ENCODE measurements at places on chromosomes 3 and 15. TPM values are rescaled to one million over a fixed set of nuclear protein-coding genes. Genes with fewer than 3 reads are reported as not detected.
A peak's percentile ranks its signal among the peaks of the same experiment; 100 is the strongest.

Gene UQCC5
- polyA plus RNA-seq, result 1.4 TPM

DNA sequence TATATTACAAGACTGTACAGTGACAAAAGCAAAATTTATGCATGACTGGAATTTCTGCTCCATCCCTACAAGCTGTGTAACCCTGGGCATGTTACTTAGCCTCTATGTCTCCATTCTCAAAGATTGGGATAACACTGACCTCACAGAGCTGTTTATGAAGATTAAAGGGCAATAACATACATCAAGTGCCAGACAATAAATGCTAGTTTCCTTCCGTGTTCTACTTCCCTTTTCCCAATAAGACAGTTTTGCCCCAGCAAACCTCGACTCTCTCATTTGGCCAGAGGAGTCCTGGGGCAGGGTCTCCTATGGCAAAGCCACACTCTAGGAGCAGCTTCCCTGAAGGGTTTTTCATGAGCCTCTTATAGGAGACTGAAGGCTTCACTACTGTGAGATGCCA, 7.5 kb downstream of the HEXA start:
- H3K4me3 ChIP-seq, result no peak overlapping the region
- H3K27ac ChIP-seq, result peak overlapping the region; percentile 47

DNA sequence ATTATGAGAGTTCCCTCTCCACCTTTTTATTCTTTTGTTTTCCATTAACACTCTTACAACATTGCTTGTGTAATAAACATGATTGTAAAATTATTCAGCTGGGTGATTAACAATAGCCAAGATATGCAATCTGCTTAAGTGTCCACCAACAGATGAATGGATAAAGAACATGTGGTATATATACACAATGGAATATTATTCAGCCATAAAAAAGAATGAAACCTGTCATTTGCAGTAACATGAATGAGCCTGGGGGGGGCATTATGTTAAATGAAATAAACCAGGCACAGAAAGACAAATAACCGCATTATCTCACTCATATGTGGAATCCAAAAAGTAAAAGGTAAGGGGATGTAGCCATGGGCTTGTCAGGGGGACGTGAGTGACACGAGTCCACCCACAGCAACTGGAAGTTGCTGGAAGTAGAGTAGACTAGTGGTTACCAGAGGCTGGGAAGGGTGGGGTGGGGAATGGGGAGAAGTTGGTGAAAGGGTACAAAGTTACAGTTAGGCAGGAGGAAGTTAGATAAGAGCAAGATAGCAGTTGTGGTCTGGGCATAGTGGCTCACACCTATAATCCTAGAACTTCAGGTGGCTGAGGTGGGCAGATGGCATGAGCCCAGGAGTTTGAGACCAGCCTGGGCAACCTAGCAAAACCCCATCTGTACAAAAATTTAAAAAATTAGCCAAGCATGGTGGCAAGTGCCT, 28.7 kb upstream of the CD47 start:
- no peak for DNase-seq
- no peak overlapping the region for H3K27ac ChIP-seq
- no peaks in the 10 kb centered on the region for H3K36me3 ChIP-seq
- H3K4me3 ChIP-seq, result no peak overlapping the region

DNA sequence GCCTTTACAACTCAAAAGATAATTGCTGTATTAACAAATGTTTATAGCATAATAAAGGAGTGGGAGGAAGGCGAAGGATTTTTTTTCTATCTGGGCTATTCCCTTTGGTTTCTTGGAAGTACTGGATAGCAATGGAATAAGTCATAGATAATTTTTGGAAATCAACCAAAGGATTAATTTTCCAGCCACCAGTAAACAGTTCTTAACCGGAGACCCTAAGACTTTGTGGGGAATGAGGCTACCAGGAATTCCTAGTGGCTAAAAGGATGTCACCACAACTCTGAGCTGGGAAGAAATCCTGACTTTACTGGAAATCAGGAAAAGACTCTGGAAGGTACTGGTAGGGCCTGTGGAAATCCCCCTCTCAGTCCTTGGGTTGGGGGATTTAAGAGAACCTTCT, 138.4 kb upstream of the RARB start:
- DNase-seq, result no peak
- H3K36me3 ChIP-seq, result no peaks in the 10 kb centered on the region
- H3K4me1 ChIP-seq, result no peaks in the 10 kb centered on the region

DNA sequence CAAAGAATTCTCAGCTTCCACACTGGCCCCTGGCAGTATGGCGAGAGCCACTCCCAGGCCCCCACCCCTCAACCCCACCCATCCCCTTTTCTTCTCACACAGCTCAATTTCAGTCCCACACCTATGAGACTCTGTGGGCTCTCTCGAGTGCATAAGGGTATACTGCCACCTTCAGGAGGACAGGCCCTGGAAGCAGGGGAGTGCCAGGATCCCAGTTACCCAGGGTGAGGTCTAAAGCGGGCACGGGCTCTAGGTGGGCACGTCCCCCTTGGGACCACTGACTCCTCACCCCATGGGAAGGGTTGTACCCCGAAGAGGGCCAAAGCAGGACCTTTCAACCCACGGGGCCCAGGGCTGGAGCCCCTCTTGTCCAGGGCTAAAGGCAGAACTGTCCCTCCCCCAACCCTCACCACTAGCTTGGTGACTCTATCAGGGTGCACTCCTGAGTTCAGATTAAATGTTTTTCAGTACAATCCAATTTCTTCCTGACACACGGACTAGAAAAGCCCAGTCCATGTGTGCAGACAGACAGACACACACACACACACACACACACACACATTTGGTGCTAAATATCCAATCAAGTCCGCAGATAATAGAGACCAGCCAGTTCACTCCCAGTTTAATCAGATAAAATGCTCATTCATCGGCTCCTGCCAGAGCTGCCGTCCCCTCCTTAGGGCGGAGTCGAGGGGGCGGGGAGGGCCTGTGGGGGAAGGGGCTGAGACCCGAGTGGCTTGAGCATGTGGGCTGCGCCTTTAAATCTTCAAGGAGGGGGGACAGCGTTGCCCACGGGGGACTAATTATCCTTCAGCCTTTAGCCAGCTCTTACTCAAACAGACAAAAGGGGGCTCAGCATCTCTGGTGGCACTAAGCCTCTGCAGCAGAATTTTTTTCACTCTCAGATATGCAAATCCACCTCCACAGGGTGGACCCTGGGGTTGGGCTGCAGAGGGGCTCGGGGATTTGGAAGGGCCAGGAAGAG, 59.3 kb downstream of the CYP11A1 start:
- DNase-seq, result no peak
- no peaks in the 10 kb centered on the region for H3K27me3 ChIP-seq
- H3K27ac ChIP-seq, result no peak overlapping the region
- no peak overlapping the region for H3K4me3 ChIP-seq

DNA sequence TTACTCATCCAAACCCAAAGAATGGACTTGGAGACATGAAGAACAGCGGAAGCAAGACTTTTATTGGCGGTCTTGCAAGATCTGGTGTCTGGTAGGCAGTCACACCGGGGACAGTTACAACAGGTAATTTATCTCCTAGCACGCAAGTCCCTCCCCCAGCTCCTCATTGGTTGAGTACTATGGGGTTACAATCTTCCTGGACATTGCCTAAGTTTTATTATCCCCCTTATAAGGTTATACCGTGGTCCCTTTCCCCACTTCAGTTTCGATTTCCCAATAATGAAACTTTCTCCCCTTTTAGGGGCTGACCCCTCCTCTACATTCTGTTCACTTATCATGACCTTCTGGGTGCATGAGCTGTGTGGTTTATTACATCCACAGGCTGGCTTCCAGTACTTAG, 18.7 kb downstream of the ARL8B start:
- peaks cover 11% of the 10 kb centered on the region for H3K36me3 ChIP-seq
- no peak overlapping the region for H3K4me3 ChIP-seq
- peak; percentile 41 for DNase-seq
- H3K4me1 ChIP-seq, result peaks cover 93% of the 10 kb centered on the region

- no peak overlapping the region for H3K4me3 ChIP-seq
- H3K4me1 ChIP-seq, result no peaks in the 10 kb centered on the region
- DNase-seq, result no peak
- no peaks in the 10 kb centered on the region for H3K36me3 ChIP-seq
- H3K27me3 ChIP-seq, result no peaks in the 10 kb centered on the region
These were observed 247.8 kb downstream of the ALCAM start for GRCh38 chr3:105614288-105615030.

DNA sequence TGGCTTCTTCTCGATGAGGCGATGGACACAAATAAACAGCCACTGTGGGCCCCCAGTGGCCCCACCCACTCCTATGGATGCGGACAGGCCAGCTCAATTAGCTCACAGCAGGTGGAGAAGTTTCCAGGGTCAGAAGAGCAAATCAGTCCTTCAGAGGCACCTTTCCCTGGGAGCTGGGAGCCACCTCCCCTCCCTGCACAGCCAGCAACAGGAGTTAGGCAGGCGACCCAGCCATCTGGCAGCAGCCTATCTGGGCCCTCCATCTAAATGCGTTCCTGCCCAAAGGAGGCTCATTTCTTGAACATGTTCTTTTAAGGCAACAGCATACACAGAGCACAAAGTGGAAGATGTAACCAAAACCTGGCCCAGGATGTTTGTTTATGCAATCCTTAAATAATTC, 211.9 kb upstream of the ARRDC4 start:
- H3K36me3 ChIP-seq, result no peaks in the 10 kb centered on the region
- H3K4me3 ChIP-seq, result no peak overlapping the region
- no peak for DNase-seq

Gene NEK11
- polyA plus RNA-seq, result 0.56 TPM

Gene SEMA3F
- polyA plus RNA-seq, result not detected

- DNase-seq, result no peak
- no peak overlapping the region for H3K27ac ChIP-seq
- H3K36me3 ChIP-seq, result no peaks in the 10 kb centered on the region
These were observed 1165.6 kb downstream of the NSUN3 start for GRCh38 chr3:95228416-95228815.

DNA sequence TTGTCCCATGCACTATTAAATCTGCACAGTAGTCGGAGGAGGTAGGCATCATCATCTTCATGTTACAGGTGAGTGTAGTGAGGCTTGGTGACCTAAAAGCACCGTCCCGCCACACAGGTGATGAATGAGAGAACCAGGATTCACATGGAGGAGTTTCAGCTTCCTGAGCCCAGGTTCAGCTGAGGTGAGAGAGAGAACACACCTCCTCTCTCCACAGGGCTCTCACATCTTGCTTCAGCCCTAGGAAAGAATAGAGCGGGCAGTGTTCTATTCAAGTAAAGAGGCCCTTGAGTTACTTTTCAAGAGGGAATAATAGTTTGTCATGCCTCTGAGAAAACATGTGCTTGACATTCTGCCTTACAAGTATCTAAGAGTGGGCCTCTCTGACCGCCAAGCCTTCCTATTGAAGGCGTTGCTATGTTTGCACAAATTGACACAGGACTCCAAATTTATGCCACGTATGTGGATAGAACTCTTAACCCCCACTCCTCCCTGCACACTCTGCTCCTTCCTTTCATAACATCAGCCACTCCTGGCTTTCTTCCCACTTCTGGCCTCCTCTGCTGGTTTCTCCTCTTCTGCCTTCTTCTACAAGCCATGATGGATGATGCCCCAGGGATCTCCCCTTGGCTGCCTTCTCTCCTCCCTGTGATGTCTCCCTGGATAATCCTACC, 138.3 kb upstream of the ABHD17C start:
- DNase-seq, result no peak
- no peaks in the 10 kb centered on the region for H3K36me3 ChIP-seq
- no peak overlapping the region for H3K4me3 ChIP-seq
- no peak overlapping the region for H3K27ac ChIP-seq

DNA sequence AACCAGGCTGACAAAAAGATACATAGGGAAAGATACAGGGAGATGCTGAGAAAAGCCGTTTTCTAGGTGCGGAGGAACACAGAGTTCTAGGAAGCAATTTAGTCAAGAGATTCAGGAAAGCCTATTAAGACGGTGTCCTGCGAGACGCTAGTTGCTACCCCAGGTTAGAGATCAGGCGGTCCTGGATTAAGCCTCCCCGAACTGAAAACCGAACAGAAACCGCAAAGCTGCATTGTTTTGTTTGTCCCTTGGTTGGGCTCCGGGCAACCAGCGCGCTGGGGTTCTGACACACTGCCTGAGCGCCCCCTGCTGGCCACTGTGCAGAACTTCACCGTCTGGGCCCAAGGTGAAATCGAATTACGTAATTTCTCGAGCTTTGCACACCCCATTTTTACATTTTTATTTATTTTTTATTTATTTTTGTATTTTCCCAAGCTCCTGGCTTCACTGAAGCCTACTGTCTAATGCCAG, 37.3 kb upstream of the NDUFB4 start:
- no peaks in the 10 kb centered on the region for H3K36me3 ChIP-seq
- peak; percentile 90 for DNase-seq
- H3K27me3 ChIP-seq, result no peaks in the 10 kb centered on the region
- H3K4me1 ChIP-seq, result peaks cover 16% of the 10 kb centered on the region

DNA sequence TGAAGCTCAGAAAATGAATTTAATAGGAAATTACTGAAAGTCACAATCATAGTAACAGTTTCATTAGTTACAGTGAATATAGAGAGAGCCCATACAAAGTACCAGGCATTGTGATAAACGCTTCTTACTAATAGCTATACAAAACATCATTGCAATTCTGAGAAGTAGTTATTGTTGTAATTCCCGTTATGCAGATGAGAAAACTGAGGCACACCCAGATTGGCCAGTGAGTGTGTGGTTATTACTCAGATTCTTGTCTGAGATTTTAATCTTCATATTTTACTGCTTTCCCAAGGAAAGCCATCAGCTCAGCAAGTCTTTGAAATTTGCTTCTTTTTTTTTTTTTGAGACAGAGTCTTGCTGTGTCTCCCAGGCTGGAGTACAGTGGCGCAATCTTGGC, 14.3 kb downstream of the FLNB start:
- no peak overlapping the region for H3K4me3 ChIP-seq
- no peak overlapping the region for H3K27ac ChIP-seq
- DNase-seq, result no peak
- no peaks in the 10 kb centered on the region for H3K36me3 ChIP-seq

DNA sequence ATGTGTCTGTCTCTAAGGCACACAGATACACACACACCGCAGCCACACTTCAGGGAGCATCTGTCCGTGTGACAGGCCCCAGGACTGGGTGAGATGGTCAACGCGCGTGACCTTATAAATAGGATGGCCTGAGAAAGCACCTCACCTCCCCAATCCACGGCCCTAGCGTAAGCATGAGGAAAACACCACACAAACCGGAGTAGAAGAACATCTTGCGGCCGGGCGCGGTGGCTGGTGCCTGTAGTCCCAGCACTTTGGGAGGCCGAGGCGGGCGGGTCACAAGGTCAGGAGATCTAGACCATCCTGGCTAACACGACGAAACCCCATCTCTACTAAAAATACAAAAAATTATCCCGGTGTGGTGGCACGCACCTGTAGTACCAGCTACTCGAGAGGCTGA, 1.6 kb downstream of the NIPA1 start:
- peaks cover 12% of the 10 kb centered on the region for H3K4me1 ChIP-seq
- no peaks in the 10 kb centered on the region for H3K36me3 ChIP-seq
- no peak overlapping the region for H3K4me3 ChIP-seq

DNA sequence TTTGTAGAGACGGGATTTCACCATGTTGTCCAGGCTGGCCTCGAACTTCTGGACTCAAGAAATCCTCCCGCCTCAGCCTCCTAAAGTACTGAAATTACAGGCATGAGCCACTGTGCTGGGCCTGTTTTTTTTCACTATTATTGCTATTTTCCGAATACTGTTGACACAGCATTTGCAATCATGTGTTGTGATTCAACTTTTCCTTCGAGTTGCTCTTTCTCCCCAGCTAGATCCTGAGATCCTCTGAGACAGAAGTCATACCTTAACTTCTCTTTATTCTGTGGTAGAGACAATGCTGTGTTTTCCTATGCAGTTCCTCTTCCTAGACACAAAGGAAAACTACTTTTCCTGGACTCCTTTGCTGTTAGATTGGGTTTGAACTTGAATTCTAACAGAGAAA, 46.4 kb upstream of the USP3 start:
- no peak overlapping the region for H3K27ac ChIP-seq
- no peaks in the 10 kb centered on the region for H3K36me3 ChIP-seq
- H3K4me3 ChIP-seq, result no peak overlapping the region
- peaks cover 20% of the 10 kb centered on the region for H3K4me1 ChIP-seq
- no peaks in the 10 kb centered on the region for H3K27me3 ChIP-seq

Gene MUSTN1
- polyA plus RNA-seq, result 0.29 TPM

Gene CCDC80
- polyA plus RNA-seq, result not detected
